ENCODE measurements at places on chromosomes 12 and 14.

DNA sequence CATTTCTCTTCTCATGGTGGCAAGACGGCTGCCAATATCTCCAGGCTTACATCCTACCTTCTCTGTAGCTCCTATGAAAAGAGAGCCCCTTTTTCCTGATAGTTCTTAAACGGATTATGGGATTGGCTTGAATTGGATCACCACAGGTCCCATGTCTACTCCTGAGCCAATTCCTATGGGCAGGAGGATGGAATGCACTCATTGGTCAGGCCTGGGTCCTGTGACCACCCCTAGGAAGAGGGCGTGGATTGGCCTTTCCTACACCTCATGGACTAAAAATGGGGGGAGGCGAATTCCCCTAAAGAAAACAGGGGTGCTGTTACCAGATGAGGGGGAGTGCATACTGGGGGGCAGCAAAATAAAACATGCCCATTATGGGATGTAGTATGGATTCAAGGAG is 108.8 kb downstream of the PTPN11 start:
- DNase-seq: no peak

DNA sequence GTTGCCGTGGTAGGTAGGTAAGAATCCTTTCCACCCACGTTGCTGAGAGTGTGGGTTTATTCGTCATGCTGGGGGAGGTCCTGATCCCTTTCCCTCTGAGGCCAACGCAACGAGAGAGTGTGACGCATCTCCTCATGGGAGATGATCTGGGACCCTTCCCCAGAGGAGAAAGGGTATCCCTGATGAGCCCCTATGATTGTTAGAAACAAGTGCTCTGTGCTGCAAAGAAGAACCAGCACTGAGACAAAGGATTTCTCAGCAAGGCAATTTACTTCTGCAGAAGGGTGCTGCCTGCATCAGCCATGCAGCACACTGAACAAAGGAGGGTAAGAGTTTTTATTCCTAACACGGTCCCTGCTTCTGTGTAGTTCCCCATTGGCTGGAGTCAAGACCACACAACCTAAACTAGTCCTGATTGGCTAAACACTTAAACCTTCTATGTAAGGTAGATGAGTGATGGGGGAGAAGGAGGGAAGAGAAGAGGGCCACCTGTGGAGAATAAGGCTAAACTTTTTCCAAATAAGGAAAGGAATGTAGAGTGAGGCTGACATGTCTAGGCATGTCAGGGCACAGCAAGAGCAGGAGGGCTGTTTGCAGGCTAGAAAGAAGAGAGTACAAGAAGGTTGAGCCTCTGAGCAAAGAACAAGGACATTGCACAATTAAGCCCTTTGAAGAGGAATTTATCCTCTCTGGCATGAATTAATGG is 21.3 kb downstream of the CLEC2A start:
- DNase-seq: no peak

DNA sequence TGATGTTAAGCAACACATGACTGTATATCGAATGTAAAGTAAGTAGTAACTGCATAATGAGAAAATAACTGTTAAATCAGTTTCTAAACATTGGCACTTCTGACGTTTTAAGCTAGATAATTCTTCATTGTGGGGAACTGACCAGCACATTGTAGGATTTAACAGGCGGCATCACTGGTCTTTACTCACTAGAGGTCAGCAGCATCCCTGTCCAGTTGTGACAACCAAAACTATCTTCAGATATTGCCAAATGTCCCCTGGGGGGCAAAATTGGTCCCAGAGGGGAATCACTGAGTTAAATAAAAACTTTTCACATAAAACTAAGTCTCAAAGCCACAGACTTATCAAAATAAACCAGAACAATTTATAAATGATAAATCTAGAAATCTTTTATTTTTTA is 65.3 kb downstream of the BLTP3B start:
- DNase-seq: no peak

DNA sequence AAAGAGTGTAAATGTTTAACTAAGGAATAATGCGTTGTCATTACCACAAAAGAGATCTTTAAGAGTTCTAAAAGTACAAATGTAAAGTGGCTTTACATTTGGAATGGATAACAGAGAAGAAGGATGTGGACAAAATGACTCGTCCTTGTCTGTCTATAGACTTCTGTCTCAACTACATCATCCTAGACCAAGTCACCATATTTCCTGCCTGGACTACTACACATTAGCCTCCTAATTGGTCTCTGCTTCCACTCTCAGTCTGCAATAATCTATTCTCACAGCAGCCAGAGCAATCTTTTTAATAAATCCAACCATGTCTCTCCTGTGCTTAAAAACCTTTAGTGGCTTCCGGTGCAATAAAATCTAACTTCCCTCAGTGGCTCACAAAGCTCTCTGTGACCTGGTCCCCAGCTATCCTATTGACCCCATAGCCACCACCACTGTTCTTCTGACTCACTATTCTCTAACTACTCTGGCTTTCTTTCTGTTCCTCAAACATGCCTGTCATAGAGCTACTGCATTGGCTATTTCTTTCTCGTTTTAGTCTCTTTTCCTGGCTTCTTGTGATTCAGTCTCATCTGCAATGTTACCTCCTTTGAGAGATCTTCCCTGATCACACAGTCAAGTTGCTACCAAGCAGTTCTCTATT is 91.1 kb downstream of the MYF5 start:
- no peak for DNase-seq

DNA sequence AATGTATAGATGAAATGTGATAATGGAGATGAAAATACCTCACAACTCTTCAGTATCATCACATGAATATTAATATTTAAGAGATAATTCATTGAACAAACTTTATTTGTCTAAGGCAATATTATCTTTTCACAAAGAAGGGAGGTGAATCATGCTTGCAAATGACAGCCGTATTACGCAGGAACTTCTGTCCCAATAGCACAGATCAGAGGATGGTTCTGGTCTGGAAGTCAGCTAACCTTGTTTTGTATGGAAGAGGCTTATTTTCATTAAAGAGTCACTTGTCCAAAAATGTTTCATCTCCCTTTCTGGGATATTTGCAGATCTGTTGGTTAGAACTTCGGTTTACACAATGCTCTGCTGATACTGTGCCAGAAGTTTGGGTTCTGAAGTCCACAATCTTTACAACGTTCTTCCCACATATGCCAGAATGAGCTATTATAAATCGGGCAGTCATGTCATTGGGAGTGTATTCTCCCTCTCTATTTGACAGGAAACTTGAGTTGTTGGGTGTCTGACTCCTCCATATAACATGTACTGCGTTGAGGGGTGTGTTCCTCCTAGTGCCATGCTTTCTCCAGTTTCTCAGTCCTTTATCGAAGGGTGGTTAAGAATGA is 29.8 kb downstream of the YY1 start:
- DNase-seq: no peak

DNA sequence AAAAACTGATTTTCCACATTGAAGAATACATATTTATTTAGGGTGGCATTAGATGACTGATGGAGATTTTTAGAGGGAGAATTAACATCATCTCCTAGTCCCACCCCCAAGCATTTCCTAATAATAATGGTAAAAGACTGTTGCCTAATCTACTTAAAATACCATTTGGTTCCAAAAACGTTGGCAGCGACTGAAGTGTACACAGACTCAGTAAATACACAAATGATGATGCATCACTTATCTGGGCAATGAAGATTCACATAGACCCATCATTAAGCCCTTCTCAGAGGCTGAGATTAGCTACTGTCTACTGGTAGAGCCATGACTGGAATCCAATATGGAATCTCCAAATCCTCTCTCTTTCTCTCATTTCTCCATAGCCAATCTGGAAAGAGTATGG is 18.2 kb downstream of the RTN1 start:
- DNase-seq: no peak

- no peak for DNase-seq
These were observed at the start of gene PLEKHD1 for GRCh38 chr14:69484444-69485314. TSS of gene PLEKHD1 (plus strand) at chr14:69484728. CDS start at chr14:69484966, 238 bp downstream.

- DNase-seq: peak; percentile 39
These were observed 147.6 kb downstream of the PAH start for GRCh38 chr12:102769323-102769916.

- no peak for DNase-seq
These were observed 19.0 kb upstream of the FOXN3 start for GRCh38 chr14:89435892-89436656.

- DNase-seq: no peak
These were observed 405.0 kb upstream of the TMTC1 start for GRCh38 chr12:30188602-30189326.

- DNase-seq: no peak
These were observed 3.7 kb downstream of the ITGA5 start for GRCh38 chr12:54415221-54415929.

GRCh38 chr12:16531621-16532020 is 74.3 kb downstream of the LMO3 start:
- no peak for DNase-seq

- DNase-seq: no peak
These were observed 38.9 kb downstream of the DNAI7 start for GRCh38 chr12:25156061-25156460.

Measured in GM04504 (cell line).